B cell (primary cell): ENCODE measurements at places on chromosomes 13 and 19. TPM values are rescaled to one million over a fixed set of nuclear protein-coding genes. Genes with fewer than 3 reads are reported as not detected.

ZNF699 gene
- 5.2 and 11.1 TPM in 2 replicates for polyA plus RNA-seq

GRCh38 chr13:42355092-42355485 is 83.1 kb downstream of the AKAP11 start:
- no peak for DNase-seq

DNA sequence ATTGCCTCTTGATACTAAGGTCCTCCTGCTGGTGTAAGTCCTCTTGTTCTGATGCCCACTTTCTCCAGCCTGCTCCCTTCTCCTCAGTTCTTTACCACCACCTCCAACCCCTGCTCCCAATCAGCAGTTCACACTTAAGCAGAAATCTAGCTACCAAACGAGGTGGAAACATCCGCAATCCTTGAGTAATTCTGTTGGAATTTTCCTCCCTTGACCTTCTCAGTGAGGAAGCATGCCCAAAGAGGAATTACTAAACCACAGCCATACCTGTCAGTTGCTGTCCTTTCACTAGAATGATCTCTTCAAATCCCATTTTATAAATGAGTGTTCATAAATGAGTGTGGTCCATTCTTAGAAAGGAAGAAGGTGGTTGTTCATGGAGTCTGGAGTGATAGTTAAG is 289.9 kb downstream of the DACH1 start:
- no peak for DNase-seq

PRSS57 gene
- polyA plus RNA-seq = not detected in 2 replicates

GRCh38 chr13:51659276-51660127 is 75.2 kb downstream of the WDFY2 start:
- DNase-seq = no peak

DNA sequence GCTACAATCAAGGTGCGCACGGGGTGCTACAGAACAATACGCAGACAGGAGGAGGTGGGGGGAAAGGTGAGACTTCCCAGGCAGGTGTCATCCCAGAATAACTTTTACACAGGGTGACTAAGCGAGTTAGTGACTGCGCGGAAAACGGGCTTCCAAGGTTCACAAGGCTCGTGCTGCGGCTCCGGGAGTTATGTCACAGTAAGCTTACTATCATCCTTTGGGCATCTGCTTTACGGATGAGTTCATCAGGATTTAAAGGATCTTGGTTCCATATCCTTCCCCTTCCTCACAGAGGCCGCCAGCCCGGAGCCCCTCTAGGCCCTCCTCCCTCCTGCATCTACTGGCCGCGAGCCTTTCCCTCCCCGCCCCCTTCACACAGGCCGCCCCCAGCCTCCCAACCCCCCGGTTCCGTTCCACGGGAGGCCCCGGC is 474 bp upstream of the IFT88 start:
- no peak for DNase-seq

RASIP1 gene
- 0.19 TPM in 1 of 2 replicates, not detected in the other for polyA plus RNA-seq
